ENCODE measurements at places on chromosomes 1 and 21. TPM values are rescaled to one million over a fixed set of nuclear protein-coding genes. Genes with fewer than 3 reads are reported as not detected.
A peak's percentile ranks its signal among the peaks of the same experiment; 100 is the strongest.

Gene ATP6V1G3
- not detected for total RNA-seq

DNA sequence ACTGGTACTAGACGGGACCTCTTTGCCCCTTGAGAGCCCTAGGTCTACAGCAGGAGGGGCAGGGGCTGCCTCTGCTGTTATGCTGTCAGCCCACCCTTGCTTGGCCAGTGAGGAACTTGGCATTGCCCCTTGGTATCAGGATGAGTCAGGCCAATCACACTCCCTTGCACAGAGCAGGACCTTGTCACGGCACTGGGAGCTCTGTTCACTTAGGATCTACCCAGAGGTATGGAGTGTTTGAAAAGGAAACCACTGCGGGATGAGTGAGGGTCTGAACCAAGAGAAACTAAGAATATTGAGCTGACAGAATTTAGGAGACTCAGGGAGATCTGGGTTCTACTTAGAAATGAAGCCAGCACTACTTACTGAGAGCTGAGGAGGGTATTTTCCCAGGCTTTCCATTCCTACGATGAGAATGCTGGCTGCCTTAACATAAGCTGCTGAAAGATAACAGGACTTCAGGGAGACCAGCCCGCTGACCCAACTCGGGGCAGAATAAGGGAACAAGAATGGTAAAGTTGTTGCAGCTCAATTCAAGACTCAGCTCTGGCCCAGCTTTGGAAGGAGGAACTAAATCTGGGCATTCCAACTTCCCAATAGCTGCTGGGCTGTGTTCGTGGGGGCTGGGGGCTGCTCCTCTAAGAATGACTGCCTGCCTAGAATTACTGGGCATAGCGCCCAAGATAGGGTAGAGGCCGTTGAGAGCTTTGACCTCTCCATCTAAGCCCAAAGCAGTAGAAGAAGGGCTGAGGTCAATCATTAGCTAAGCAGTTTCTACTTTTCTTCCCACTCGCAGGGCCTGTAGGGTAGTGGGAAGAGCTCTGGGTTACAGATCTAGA is 1.5 kb downstream of the FABP3 start:
- no peak overlapping the region for H3K27ac ChIP-seq
- no peaks in the 10 kb centered on the region for H3K4me1 ChIP-seq
- no peak for DNase-seq

DNA sequence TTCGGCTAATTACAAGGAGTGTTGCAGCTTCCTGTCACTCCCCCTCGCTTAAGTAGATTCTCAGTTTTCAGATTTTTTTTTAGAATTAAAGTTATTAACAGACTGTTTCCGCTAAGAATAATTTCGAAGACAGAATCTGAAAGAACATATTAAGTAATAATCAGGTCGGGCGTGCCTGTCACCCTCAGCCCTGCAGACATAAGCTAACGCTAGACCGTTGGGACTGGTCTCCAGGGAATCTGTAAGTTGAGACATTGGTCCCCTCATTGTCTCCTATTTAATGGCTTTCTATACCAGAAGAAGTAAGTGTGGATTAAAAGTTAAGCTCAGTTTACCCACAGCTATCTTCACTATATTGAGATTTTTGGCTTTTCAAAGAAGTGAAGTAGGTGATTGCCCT is 14.5 kb downstream of the NMNAT1 start:
- H3K4me1 ChIP-seq, result peaks cover 42% of the 10 kb centered on the region
- peak overlapping the region; percentile 57 for H3K4me3 ChIP-seq
- H3K36me3 ChIP-seq, result no peaks in the 10 kb centered on the region
- peak; percentile 88 for DNase-seq

- H3K4me3 ChIP-seq, result no peak overlapping the region
- H3K36me3 ChIP-seq, result no peaks in the 10 kb centered on the region
- no peaks in the 10 kb centered on the region for H3K4me1 ChIP-seq
- H3K27me3 ChIP-seq, result no peaks in the 10 kb centered on the region
These were observed 151.2 kb downstream of the MATN1 start for GRCh38 chr1:30572192-30572591.

Gene ASAP3
- total RNA-seq, result 0.60 TPM

GRCh38 chr1:154945160-154945961 is 8.8 kb upstream of the PMVK start:
- DNase-seq, result no peak
- no peaks in the 10 kb centered on the region for H3K36me3 ChIP-seq
- peaks cover 59% of the 10 kb centered on the region for H3K4me1 ChIP-seq
- H3K27ac ChIP-seq, result peak overlapping the region; percentile 98
- H3K4me3 ChIP-seq, result peak overlapping the region; percentile 75

DNA sequence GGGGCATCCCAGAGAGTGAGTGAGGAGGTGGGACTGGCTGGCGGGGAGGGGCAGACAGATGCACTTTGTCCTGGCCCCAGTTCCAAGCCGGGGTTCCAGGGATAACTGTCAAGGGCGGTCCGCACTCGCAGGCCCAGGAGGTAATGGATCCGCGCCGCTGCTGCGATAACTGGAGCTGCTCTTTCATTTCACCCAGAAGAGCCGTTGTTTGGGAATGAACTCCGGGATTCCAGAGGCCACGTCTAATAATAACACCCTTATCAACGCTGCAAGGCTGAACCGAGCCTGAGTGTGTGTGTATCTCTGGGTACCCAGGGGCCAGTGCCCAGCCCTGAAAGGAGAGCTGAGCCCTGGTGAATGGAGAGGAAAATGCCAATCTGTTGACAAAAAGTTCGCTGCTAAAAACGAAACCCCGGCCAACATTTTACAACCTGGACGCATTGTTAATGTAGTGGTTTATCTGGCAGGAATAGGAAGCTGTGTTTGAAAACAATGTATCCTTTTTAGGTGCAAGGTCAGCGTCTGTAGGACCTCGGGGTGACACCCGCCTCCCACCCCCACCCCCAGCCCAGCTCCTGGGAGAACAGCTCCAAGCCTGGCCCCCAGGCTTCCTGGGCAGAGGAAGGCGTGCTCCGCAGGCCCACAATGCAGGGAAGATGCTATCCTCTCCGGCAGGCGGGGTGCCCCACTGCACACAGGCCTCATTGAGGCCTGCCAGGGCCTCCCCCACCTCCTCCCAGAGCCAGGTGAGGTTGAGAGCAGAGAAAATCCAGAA is 119.7 kb downstream of the PROX1 start:
- no peaks in the 10 kb centered on the region for H3K27me3 ChIP-seq
- no peaks in the 10 kb centered on the region for H3K4me1 ChIP-seq
- H3K36me3 ChIP-seq, result no peaks in the 10 kb centered on the region
- H3K27ac ChIP-seq, result no peak overlapping the region
- H3K4me3 ChIP-seq, result no peak overlapping the region
- DNase-seq, result no peak

Gene WNT2B
- not detected for total RNA-seq

Gene TCHH
- total RNA-seq, result not detected

Gene DISC1
- total RNA-seq, result 6.4 TPM

DNA sequence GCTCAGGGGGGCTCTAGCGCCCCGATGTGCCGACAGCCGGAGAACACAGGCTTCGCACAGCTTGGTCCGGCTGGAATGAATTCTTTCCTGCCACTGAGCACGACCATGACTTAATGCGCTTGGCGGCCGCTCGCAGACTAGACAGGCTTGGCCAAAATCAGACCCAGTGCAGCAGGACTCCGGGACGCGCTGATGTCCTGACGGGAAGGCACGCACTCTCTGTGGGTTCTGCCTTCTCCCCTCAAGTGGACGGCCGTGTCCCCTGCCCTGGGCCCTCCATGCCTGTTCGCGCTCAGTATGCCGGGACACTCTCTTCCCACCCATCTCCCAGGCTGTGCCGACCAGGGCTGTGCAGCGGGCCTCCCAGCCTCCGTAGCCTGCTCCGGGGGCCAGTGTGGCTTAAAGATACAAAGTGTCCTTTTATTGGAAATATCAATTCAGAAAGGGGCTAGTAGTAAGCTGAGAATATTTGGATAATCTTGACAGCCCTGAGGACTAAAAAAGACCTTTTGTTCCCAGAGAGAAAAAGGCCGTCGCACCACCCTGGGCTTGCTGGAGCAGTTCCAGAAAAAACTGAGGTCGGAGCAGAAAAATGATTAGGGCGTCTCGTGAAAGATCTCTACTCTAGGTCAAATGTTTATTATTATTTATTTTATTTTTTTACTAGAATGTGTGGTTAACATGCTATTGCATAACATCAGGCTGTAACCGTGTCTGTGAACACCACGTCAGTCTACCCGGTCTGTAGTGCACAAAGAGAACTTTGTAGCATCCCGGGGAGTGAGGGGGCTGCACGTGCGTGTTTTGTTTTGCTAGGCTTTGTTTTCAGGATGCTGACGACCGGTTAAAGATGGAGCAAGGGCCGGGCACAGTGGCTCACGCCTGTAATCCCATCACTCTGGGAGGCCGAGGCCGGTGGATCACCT is 88.1 kb upstream of the ARHGEF16 start:
- no peak overlapping the region for H3K27ac ChIP-seq
- no peaks in the 10 kb centered on the region for H3K27me3 ChIP-seq
- H3K4me1 ChIP-seq, result no peaks in the 10 kb centered on the region
- H3K36me3 ChIP-seq, result no peaks in the 10 kb centered on the region
- H3K4me3 ChIP-seq, result no peak overlapping the region
- DNase-seq, result no peak

DNA sequence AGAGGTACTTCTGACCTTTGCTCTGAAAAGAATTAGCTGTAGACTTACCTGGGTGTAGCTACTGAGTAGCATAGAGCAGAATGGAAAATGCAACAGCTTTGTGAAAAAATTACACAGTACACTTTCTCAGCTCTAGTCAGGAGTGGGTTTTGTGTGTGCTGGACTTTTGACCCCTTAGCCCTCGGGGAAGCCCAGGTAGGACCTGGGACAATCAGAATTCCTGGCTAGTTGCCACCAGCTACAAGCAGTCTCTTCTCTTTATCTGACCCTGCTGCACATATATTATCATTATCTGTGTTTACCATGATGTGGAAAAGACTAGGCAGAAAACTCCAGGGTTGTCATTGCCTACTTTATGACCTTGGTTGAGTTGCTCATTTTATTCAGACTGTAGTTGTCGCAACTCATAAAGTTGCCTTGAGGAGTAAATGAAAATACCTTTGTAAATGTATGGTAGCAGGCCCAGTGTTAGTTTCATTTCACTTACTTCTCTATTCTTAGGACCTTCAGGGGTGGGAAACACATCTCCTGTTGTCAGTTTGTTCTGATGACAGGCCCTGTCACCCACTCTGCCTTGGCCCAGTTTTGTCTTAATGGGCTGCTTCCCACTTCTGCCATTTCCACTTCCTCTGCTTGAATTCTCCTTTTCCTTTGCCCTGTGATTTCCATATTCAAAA is 5.4 kb downstream of the NEK7 start:
- peak overlapping the region; percentile 32 for H3K27ac ChIP-seq
- no peak for DNase-seq
- H3K36me3 ChIP-seq, result no peaks in the 10 kb centered on the region

- no peak for DNase-seq
- H3K27ac ChIP-seq, result no peak overlapping the region
- no peaks in the 10 kb centered on the region for H3K4me1 ChIP-seq
- no peak overlapping the region for H3K4me3 ChIP-seq
These were observed 6.5 kb downstream of the FCGR2A start for GRCh38 chr1:161511756-161512060.

Gene DMBX1
- not detected for total RNA-seq

DNA sequence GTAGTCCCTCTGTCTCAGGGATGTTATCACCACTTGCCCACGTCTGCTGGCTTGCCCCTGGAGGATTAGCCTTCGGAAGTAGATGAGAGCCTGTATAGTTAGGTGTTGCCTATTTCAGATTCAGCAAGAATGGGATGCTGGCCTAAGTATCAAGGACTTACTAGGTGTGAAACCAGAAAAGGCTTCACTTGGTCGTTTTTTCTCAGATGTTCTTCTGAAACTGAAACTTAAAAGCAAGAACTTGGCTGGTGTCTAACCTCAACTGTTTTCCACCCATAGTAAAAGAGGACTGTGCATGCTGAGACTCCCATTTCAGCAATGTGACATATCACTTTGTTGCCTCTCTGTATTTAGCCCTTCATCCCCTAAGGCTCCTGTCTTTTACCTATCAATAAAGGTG is 67.0 kb upstream of the LRRC53 start:
- no peaks in the 10 kb centered on the region for H3K27me3 ChIP-seq
- H3K27ac ChIP-seq, result no peak overlapping the region
- H3K4me1 ChIP-seq, result no peaks in the 10 kb centered on the region
- H3K4me3 ChIP-seq, result peak overlapping the region; percentile 18

Gene FHAD1
- 1.2 TPM for total RNA-seq

DNA sequence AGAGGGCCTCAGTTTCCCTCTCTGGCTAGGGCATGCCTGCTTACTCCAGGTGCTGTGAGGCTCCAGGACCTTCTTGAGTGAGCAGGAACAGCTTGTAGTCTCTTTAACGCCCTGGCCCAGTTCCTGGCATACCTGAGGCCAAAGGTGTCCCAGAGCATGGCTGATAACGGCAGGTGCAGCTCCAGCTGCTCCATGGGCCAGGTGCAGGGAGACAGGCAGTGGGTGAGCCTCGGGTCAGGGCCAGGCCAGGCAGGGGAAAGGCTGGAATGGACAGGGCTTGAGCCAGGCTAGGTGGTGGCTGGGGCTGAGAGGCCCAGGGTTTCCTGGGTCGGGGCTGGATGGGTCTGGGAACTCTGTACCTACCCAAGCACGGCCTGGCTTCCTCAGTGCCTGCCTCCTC is 18.3 kb downstream of the EDN2 start:
- no peak overlapping the region for H3K4me3 ChIP-seq
- no peaks in the 10 kb centered on the region for H3K36me3 ChIP-seq
- no peak for DNase-seq
- H3K27ac ChIP-seq, result no peak overlapping the region
